NCI-H2171 (cell line): ENCODE measurements at places on chromosomes 6 and 20.

- DNase-seq, result no peak
Observed at GRCh38 chr6:170051229-170052172, 239.4 kb downstream of the DLL1 start.

GRCh38 chr6:148471624-148472159 is 129.1 kb downstream of the SASH1 start:
- no peak for DNase-seq

- no peak for DNase-seq
Observed at GRCh38 chr6:162670345-162670744, 57.2 kb downstream of the PRKN start.

DNA sequence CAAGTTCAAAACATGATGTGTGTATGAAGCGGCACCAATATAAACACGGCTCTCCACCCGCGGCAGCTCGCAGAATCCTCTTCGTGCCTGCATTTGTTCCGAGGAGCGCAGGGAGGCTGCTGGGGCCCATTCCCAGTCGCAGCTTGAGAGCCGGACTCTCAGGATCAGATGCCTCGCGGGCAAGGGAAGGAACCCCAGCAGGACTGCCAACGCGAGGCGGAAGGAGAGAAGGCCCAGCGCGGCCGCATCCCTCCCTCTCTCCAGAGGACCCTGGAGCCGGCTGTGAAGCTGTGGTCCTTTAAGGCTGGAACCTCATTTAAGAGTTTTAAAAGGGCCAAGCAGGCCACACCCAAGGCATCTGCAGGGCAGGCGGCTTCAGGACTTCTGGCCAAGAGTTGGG is 44.2 kb upstream of the ZBP1 start:
- DNase-seq, result no peak

DNA sequence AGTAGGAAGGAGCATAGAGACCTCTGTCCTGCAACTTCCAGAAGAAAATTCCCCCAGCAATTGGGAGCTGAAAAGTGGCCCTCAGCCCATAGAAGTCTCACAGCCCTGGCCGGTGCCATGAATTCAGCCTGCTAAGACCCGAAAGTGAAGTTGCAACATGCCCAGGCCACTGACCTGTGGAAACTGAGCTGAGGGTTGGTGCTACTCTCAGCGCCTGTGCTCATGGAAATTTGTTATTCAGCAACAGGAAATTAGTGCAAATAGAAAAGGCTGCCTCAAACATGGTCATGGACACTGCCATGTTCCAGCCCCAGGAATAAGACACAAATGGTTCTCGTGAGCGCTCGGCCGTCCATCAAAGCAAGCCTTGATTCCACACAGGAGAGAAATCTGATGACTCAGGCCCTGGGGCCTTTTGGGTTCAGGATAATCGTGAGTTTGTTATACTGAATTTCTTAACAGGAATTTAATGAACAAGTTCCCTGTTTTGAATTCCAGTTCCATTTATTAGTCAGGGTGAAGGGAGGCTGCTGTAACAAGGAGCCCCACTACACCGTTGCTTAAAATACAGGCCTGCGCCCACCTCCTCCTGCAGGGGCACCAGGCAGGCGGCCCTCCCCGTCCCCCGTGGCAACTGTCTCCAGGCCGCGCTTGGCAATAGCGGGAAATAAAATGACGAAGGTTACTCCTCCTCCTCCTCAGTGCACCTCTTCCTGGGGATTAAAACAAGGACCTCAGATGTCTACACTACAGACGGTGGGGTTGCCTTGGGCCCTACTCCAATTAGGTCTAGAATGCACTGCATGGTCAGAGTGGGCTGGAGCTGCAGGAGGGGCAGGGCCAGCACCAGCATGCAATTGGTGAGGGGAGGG is 152.9 kb downstream of the ERMARD start:
- no peak for DNase-seq

GRCh38 chr6:28907394-28907793 is 16.4 kb downstream of the TRIM27 start:
- DNase-seq, result no peak

- DNase-seq, result no peak
Observed at GRCh38 chr6:37368961-37369320, 15.2 kb downstream of the RNF8 start.

- DNase-seq, result peak; percentile 43
Observed at GRCh38 chr6:152981989-152982903, 595 bp downstream of the FBXO5 start.

- no peak for DNase-seq
Observed at GRCh38 chr6:166112580-166112979, 55.1 kb downstream of the TBXT start.

DNA sequence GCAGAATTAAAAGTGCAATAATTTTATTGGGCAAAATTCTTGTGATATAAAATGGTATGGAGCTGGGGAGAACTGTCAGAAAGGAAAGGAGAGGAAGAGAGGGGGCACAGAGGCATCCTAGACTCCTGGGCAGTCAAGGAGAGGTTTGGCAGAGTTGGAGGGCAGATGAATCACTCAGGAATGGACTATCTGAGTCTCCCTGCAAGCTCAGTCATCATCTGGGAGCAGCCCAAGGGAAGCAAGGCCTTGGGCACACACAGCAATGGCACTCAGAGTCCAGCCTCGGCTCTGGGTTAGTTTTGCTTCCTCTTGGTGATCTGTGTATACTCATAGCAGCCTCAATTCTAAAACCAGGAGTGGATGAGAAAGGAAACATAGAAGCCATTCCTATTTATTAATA is 67.2 kb downstream of the SLC22A1 start:
- DNase-seq, result no peak

DNA sequence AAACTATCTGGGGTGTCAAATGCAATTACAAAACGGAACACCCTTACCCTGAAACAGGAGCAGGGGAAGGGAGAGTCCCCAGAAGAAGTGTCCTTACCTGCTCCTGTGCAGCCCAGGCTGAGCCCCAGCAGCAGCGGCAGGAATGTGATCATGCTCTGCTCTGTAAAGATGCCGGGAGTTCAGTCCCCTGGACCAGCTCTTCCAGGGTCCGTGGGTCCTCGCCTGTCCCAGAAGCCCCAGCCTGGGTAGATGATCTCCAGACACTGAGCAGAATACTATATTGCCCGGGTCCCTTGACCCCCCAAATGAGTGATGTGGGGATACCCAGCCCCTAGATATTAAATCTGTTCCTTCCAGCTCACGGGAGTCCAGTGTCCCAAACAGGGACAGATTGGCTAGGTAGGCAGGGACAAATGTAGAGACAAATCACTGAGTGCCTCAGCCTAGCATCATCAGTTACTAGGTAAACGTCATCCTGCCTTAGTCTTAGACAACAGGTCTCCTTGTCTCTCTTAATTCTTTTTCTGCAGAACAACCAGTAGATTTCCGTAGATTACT is at the start of gene HLA-DMB:
Gene HLA-DMB (minus strand): TSS at position 373 of the 558 bp plus-strand sequence. CDS start 221 bp downstream, at position 152.
- no peak for DNase-seq

GRCh38 chr20:8255945-8256632 is 124.0 kb downstream of the PLCB1 start:
- DNase-seq, result no peak

- DNase-seq, result no peak
Observed at GRCh38 chr6:39102071-39102820, 12.7 kb downstream of the SAYSD1 start.

DNA sequence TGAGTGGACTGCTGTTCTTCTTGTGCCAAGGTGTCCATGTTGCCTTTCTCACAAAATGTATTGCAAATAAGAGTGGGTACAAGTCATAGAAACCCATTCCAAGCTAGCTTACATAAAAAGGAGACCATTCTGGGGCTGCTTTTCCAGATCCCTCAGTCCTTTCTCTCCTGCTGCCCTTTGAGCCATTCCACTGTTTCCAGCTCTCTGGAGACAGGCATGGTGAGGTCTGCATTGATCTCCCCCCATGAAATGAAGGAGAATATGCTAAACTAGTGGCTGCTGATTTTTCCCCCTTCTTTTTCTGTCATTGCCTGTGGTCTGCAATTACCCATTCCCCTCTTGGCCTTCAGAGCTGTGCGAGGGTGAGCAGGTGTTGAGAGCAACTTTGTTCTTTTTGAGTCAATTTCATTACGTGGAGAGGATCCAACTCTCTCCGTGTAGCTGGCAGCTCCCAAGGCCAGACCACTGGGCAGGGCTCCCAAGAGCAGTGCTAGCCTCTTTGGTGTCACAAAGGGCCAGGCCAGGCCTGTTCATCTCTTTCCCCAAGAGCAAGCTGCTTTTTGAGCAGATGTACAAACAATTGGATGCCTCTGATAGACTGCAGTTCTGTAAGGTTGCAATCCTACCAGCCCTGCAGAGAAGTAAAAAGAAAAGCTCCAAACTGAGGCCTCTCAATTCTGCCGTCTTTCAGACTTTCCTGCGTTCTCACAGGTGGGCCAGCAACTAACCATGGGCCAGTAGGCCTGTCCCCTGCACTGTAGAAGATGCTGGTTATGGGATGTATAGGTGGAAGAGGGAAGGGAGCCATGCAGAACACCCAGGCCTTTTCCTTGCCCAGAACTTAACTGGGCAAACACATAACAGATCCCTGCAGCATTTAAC is 96.1 kb upstream of the ARMC2 start:
- DNase-seq, result no peak

DNA sequence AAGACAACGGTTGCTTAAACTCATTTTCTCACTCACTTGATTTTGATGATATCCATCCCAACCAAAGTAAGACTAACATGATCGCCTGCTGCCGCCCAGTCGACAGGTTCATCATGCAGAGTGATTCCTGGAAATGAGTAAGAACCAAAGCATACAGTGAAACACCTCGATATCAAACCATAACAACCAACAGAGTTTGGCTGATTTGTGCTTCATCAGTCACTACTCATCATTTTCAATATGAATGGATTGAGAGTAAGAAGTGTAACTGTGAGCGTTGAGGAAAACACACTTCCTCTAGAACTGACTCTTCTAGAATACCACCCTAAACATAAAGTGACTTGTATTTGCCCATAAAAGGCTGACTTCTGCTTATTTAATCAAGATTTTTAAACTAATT is 29.2 kb upstream of the ALDH8A1 start:
- no peak for DNase-seq

- DNase-seq, result no peak
Observed at GRCh38 chr6:40417031-40417430, 170.1 kb downstream of the LRFN2 start.

- DNase-seq, result no peak
Observed at GRCh38 chr6:129717277-129717676, 7.3 kb upstream of the ARHGAP18 start.

- DNase-seq, result no peak
Observed at GRCh38 chr6:134000443-134000842, 47.4 kb downstream of the TBPL1 start.

DNA sequence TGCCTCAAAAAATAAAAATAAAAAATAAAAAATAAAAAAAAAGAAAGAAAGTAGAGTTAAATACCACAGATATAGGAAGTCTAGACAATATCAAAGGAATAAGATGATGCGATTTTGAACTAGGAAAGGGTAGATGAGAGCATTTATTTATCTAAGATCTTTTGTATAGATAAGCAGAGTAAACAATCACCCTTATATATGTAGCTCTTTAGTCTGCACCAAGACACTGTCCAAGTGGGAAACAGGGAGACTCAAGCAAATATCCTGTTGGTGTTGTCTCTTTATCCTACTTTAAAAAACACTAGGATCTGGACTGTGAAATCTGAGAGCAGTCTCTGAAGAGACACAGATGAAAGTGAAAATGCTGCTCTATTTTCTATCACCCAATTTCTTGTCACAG is 587.0 kb upstream of the FLRT3 start:
- no peak for DNase-seq

DNA sequence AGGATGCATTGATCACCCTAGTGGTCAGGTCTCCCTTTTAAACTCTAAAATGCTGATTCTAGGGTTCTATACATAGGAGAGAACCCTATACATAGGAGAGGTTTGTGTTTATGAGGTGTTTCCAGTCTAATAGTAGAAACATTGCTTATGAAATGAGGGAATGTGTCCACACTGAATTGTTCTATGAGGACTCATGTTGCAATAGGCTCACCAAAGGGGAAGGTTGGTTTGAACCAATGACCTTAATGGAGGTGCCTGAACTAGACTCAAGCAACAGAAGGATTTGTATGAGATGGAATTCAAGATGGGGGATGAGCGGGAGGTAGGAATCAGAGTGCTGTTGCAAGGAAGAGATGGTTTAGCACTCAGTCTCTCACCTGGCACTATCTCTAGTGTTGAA is 33.5 kb upstream of the UBR2 start:
- DNase-seq, result no peak

DNA sequence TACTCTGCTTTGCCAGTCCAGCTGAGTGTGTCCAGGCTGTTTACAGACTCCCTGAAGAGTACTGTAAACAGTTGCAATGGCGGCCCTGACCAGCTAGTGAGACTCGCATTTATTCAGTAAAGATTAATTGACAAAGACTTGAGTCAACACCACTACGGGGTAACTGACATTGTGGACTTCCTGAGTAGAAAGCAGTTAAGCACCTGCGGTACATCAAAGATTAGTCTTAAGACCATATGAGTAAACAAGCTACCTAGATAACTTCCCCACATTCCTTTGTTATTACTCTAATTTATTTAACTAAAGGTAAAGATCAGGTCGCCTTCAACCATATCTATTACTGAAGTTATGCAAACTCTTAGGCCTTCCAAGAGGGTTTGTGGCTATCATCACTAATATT is 12.6 kb downstream of the VPS52 start:
- DNase-seq, result no peak

- DNase-seq, result no peak
Observed at GRCh38 chr20:48060841-48061720, 275.8 kb upstream of the SULF2 start.

- DNase-seq, result no peak
Observed at GRCh38 chr20:45937765-45938164, 3.3 kb downstream of the PCIF1 start.

DNA sequence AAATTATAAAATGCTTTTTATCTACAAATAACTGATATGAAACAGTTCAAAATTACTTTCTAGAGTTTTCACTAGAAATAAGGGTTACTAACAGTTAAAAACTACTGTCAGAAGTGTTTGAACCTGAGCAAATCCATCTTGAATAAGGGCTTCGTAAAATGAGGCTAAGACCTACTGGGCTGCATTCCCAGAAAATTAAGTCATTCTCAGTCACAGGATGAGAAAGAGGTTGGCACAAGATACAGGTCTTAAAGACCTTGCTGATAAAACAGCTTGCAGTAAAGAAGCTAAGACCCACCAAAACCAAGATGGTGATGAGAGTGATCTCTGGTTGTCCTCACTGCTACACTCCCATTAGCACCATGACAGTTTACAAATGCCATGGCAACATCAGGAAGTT is 93.7 kb downstream of the PLG start:
- DNase-seq, result no peak

- no peak for DNase-seq
Observed at GRCh38 chr6:106540907-106541306, 88.4 kb downstream of the RTN4IP1 start.

DNA sequence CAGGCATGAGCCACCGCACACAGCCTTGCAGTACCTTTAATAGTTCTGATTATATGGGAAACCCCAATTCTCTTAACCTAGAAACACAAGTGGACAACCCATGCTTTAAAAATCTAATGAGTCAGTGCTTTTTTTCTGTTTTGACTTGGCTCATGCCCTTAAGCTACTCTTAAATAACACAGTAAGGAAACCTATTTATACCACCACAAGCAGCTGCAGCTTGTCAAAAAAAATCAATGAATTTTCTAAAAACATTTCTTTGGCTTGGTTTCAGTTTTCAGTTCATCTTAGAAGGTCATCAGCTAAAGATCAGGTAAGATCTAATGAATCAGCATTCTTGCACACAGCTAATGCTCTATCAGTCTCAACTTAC is 124.1 kb upstream of the DST start:
- DNase-seq, result no peak
